Activated CD8-positive, alpha-beta memory T cell treated with anti-CD3 and anti-CD28 coated beads for 1 hour (primary cell): ENCODE measurements at places on chromosomes 11 and 22.

GRCh38 chr22:30309951-30310741 is 16.6 kb downstream of the TBC1D10A start:
- DNase-seq = no peak

DNA sequence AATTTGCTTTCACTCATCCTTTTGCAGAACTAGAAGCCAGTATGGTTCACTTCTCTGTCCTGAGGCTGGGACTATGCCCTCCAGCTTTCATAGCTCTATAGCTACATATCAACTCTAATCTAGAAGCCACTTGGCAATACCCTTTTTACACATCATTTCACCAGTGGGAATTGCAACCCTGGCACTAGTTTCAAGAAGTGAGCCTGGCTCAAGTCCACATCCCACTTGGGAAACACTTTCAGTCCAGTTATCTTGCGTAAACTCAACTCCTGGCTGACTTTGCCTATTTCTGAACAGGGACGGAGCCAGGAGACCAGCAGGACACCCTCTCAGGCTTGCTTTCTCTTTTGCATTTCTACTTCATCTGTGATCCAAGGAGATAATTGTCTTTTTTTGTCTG is 19.9 kb upstream of the FAT3 start:
- no peak for DNase-seq

DNA sequence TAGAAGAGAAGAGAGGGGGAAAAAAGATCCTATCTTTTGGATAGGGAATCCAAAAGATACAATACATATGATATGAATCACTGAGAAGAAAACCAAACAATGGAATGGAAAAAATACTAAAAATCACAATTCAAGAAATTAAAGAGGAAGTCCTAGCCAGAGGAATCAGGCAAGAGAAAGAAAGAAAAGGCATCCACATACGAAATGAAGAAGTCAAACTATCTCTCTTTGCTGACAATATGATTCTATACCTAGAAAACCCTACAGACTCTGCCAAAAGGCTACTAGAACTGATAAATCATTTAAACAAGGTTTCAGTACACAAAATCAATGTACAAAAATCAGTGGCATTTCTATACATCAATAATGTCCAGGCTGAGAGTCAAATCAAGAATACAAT is 91.4 kb downstream of the EFCAB6 start:
- DNase-seq = no peak

DNA sequence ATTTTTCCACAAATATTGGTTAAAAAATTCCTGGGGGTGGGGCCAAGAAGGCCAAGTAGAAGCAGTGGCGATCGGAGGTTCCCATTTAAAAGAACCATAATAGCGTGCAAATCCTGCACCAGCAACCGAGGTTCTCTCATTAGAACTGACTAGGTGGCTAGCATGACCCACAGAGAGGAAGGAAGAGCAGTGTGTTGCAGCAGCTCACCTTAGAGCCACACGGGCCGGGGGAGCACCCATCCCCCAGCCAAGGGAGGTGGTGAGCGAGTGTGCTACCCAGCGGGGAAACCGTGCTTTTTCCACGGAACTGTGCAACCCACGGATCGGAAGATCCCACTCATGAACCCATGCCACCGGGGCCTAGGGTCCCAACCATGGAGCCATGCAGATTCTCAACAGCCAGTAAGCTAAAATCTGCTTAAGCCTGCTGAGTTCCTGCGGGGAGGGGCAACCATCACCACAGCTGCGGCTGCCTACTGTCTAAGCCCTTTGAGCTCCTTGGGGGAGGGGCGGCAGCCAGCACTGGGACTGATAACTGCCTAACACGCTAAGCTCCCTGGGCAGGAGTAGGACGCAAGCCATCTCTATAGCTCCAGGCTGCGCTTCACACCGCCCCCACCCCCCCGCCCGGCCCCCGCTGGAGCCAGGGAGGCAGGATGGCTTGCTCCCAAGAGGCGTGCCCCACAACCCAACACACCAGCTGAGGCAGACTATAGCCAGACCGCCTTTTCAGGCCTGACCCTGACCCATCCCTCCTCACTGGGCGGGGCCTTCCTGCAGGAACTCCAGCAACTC is 21.0 kb upstream of the HTATIP2 start:
- DNase-seq = no peak

DNA sequence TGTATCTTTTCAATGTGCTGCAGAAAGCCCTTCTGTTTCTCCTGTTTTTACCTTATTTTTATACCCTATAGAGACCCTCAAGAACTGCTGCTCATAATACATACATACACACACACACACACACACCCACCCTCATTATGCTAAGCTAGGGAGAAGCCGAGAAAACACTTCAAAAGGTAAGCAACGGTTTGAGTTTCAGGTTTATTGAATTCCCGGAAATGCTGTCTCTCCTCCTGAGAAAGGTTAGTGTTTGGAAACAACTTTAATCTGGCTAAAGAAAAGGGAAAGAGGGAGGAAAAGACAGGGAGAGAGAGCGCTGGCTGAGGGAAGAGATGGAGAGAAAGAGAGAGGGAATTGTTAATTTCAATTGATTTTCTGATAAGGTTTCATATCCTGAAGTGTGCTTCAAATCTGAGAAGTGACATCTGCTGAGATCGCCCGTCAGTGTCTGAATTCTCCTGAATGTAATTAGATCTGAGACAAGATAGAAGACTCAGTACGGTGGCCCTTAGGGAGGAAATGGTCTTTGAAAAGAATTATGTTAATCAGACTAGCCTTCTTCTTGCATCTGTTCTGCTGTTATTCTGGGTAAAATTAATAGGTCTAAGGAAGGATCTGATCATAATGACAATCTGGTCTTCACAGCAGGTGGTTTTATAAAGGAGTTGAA is 169.1 kb downstream of the NXPE2 start:
- no peak for DNase-seq

- DNase-seq = no peak
Measured at GRCh38 chr11:36161572-36161971, 127.7 kb downstream of the COMMD9 start.

- no peak for DNase-seq
Measured at GRCh38 chr11:131897956-131898355, 527.5 kb downstream of the NTM start.

- no peak for DNase-seq
Measured at GRCh38 chr11:60756307-60757032, at the start of gene MS4A15. MS4A15 (plus strand) TSS chr11:60756867; CDS start chr11:60763734, 6,867 bp downstream.

DNA sequence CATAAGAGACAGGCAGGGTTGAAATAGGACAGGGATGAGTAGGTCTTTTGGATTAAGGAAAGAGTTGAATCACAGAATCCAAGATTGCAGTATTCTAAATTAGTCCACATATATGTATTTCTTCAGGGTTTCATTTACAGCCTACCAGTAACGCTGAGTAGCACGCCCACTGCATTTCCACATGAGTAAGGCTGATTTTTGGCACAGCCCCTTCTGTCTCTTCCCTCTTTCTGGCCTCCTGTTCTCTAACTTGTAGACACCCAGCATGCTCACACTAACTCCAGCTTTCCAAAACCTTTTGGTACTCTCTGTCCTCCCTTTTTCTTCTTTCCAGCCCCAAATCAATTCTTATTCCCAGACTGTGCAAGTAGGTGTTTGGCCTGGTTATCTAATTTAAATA is 3.7 kb upstream of the SIK2 start:
- no peak for DNase-seq

DNA sequence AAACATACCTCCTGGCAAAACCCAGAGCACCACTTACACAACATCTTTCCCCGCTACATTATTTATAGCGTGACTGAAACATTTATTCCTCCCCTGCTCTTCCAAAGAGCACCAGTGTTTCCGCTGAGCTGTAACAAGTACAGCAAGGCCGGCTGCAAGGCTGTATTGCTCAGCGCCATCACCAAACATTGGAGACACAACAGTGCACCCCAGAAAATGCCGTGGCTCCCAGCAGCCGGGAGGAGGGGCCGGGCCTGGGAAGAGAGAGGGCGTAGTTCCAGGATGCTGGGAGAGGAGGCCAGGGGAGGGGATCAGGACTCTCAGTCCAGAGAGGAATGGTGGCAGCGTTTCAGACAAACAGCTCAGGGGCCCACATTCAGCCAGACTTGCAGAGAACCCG is 133.2 kb downstream of the DSCAML1 start:
- DNase-seq = no peak

DNA sequence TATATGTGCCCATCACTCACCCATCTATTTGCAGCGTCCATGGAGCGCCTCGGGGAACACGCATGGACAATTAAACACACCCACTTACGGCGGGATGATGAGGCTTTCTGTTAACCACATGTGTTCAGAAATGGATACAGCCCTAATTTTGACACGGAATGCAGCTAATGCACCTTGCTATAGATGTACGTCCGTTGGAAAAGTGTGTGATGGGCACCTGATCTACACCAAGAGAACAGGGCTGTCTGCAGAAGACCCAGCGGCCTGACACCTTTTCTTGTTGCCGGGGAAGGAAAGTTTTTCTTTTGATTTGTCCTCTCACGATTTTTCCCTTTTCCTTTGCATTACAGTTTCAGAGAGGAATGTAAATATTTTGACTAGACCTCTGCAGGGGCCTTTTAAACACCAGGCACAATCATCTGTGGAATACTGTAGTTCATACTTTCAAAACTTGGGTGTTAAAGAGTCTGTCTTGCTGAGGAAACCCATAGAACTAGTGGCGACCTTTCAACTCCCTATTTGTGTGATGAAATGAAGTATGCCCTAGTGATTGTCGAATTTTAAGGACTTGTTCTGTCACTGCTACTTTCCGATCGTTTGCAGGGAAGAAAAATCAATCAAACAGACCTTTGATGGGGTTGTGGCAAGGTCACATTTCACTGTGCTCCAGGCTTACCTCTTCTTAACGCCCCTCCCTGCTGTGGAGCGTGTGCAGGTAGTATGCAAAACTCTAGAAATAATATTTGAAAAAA is 16.5 kb upstream of the PAX6 start:
- DNase-seq = no peak

DNA sequence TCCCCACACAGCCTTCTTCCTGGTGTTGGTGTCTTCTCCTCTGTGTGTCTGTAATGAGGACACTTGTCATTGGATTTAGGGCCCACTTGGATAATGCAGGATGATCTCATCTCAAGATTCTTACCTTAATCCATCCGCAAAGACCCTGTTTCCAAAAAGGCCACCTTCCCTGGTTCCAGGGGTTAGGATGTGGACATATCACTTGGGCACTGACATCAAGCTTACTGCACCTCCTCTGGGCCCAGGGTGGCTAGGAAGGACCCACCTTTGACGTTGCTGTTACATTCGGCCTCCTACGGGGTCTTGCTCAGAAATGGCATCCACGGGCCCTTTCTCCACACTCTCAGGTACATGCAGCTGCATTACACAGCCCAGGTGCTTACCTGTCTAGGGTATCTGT is 535.9 kb downstream of the BRD1 start:
- no peak for DNase-seq

DNA sequence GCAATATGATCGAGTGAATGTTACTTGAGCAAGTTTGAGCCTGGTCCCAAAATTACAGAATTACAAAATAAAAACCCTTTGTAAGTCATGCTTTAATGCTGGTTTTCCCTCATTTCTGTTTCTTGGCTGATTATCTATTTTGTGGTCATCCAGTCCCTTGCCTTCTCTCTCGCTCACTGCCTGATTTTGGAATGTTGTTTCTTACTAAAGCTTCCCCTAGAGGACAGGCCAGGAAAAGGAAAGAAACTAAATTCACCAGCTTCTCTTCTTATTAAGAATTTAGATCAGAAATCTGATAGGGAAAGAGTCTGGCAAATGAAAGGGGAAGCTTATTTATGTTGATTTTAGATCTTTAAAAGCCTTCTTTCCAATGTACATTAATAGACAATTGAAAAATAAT is 16.6 kb upstream of the BDNF start:
- no peak for DNase-seq

DNA sequence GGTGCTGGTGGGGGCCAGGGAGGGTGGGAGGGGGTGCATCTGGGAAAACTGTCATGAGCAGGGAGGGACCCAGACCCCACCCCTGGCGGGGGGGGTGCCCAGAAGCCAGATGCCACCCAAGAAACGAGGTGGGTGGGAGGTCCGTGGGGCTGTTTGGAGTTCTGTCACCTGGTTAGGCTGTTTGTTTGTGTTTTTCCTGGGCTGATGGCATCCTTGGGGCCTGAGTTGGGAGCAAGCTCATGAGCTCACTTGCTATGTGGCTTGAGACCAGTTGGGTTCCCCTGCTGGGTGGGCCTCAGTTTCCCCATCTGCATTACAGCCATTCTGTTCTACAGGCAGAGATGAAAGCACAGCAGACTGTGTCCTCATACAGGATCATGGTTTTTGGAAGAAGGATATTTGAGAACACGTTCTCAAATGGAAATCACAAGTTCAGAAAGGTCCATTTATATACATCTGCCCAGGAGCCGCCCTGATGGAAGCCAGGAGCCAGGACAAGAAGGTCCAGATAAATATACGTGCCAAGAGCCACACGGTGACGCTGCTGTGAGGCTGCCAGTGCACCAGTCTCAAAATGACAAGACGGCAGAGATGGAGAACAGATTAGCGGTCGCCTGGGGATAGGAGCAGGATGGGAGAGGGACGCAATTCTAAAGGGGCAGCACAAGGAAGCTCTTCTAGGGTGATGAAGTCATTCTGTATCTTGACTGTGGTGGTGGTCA is 312.9 kb downstream of the MN1 start:
- DNase-seq = no peak

DNA sequence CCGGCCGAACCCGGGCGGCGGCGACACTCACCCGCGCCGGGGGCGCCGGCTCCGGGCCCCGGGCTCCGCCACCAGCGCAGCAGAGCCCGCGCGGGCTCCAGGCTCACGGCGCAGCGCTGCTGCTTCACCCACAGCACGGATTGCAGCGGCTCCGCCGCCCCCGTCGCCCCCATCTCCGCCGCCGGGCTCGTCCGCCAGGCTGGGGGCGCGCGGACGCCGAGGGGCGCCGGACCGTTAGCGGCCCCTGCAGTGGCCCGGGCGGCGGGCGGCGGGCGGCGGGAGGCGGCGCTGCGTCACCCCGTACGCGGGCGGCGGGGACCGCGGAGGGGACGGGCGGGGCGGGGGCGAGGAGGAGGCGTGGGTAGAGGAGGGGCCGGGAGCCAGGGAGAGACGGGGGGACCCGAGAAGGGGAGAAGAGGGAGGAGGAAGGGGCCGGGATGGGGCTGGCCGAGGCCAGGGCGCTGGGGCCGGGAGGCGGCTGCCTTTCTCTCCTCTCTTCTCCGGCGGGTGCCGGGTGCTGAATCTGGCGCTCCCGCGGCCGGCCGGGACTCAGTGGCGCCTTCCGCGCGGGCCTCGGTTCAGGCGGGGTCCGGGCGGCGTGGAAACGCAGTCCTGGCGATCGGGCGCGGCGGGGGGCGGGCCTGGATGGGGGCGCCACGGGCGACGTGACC is at the start of gene CERK:
Gene CERK (minus strand): TSS at position 277 of the 671 bp plus-strand sequence. CDS start 104 bp downstream, at position 173.
- DNase-seq = peak; percentile 44

- DNase-seq = no peak
Measured at GRCh38 chr11:114182471-114183043, 113.6 kb upstream of the NNMT start.

- DNase-seq = no peak
Measured at GRCh38 chr11:128357073-128357472, 230.3 kb downstream of the ETS1 start.

GRCh38 chr11:44884056-44884455 is 66.6 kb downstream of the TP53I11 start:
- DNase-seq = no peak
